ENCODE measurements at places on chromosomes 4 and X. TPM values are rescaled to one million over a fixed set of nuclear protein-coding genes. Genes with fewer than 3 reads are reported as not detected.

DNA sequence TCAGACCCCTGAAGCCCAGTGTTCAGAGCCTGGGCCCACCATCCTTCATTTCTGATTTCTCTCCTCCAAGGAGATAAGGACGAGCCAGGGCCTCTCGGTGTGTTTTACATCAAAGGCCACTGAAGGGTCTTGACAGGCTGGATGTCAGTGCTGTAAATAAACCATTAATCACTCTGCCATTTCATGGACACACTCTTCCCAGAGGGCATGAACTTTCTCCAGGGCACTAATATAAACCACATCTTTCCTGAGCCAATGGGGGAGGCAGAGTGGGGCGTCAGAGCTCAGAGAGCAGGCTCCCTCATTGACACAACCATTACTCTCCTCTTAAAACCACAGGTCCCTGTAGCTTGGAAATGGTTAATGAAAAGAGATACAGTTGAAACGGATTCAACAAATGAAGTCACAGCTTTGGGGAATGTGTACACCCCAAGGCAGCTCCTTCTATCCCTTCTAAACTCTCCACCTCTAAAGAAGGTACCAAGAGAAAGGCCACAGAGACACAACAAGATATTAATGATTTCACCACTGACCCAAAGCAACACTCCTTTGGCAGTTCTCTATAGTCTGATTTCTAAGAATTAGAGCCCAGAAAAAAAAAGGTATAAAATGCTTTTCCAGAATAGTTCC, 200.6 kb downstream of the CHIC2 start:
- DNase-seq: no peak

DNA sequence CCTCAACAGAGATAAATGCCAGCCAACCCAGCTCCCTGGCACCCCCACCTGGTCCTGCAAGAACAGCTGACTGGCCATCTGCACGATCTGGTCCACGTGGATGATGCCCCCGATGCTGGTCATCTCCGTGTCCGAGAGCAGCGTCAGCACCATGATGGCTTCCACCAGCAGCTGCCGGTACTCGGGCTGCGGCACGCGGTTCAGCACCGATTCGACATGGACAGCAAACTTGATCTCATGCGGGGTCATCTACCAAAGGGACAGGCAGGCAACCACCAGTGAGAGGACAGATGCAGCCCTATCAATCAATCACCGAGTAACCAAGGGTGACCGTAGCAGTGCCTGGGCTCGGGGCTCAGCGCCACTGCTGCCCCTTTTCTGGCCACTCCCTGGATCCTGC, 89.8 kb downstream of the PHKA2 start:
- no peak for DNase-seq

GRCh38 chr4:122978789-122979188, 56.4 kb upstream of the NUDT6 start:
- no peak for DNase-seq

The UGT8 gene
- polyA plus RNA-seq: 0.03 TPM

DNA sequence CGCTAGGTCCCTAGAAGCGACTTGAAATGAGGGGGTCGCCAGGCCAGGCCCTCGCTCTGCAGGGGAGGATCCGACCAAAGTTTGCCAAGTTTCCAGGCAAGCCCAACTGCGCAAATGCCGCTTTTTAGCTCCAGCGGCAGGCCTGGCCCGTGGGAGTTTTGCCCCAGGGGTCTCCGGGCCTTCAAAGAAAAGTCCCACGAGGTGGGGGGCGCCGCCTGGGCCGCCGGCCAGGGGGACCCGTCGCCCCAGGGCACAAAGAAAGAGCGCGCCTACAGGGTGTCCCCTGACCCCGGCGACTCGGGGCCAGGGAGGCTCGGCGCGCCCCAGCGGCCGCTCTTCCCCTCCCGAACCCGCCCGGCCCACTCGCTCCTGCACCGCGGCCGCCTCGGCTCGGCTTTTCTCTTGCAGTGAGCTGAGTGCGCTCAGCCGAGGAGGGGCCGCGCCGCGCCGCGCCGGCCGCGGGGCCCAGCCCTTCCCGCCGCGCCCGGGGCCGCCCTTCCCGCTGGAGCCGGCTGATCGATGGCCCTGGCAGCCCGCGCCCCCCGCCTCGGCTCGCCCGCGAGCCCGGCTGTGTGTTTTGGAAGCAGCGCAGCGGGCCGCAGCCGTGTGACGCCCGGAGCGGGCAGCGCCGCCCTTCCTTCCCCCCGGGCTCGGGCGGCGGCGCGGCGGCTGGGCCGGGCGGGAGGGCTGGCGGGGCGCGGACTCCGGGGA, 754 bp upstream of the KLF3 start:
- DNase-seq: no peak

DNA sequence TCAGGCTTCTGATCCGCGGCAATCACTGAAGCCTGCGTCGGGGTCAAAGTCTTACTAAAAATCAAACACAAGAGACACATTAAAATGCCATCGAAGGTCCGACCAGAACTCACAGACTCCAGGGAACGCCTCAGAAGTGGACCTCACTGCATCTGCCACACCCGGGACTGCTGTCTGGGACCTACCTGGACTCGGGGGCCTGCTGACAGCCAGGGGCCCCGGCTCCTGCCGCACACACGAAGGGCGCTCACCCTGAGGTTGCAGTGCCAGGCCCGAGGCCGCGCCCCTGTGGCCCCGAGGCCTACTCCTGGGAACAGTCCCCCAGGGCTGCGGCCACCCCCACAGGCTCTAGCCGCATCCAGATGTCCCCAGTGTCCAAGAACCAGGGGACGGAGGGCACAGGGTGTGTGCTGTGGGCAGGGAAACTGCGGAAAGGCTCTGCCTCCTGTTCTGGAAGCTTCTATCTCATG, 7.4 kb downstream of the CTBP1 start:
- peak; percentile 57 for DNase-seq

DNA sequence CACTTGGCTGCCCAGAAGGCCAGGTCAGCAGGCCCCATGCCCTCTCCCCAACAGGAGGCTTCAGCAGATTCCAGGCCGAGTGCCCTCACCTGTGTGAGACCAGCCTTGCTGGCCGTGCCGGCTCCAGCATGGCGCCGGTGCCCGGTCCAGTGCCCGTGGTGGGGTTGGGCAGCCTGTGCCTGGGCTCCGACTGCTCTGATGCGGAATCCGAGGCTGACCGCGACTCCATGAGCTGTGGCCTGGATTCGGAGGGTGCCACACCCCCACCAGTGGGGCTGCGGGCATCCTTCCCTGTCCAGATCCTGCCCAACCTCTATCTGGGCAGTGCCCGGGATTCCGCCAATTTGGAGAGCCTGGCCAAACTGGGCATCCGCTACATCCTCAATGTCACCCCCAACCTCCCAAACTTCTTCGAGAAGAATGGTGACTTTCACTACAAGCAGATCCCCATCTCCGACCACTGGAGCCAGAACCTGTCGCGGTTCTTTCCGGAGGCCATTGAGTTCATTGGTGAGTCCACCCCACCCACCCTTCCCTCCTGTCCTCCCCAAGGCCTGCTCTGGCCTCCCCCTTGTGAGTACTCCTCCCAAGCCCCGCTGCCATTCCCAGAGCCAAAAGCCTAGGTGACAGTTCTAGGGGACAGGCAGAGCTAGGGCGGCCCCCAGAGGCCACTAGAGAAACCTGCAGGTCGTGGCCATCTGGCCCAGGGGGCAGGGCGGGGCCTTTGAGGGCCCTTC, 2.3 kb downstream of the DUSP9 start:
- DNase-seq: peak; percentile 50

DNA sequence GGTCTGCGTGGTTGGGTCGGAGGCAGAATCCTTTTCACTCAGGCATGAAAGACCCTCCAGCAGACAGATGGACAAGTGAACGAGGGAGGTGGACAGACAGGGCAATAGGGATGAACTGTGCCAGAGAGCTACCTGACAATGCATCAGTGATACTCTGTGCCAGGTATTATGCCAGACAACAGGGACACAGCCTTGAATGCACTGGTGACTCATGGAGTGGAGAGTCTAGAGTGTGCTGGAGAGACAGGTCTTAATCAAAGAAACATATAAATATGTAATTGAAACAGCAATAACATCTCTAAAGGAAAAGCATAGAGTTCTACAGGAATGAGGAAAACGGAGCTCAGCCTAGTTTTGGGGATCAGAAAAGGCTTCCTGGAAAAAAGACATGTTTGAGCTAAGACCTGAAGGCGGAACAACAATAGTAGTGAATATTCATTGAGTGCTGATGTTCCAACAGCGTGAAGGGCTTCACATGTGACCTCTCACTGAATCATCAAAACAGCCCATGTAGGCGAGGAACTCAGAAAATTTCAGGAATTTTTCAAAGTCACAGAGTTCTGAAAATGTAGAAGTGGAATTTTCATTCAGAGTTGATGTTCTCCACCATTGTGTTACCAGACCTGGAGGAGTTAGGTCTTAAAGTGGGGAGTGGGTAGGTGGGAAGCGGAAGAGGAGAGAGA, 20.0 kb upstream of the FGFBP2 start:
- no peak for DNase-seq

- no peak for DNase-seq
These were observed 78.6 kb downstream of the CAMK2D start for GRCh38 chr4:113682730-113683537.
